ENCODE measurements at places on chromosomes 7 and 10.

DNA sequence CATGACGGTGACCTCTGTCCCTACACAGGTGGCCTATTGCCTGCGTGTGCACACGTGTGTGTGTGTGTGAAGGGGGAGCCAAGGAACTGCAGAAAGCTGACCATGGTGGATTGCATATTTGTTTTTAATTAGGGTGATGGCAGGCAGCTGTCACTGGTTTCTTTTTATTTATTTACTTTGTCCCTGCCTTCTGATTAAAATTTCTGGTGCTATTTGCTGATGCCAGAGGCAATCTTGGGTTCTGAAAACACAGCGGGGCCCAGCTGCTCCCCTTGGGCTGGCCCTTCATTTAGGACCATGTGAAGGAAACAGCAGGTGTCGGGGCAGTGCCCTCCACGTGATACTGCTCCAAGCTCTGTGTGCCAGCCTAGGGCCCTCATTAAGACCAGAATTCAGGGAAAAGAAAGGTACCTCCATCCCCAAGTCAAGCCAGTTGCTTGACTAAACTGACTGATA lies 71.3 kb upstream of the PODXL start:
- DNase-seq = no peak

DNA sequence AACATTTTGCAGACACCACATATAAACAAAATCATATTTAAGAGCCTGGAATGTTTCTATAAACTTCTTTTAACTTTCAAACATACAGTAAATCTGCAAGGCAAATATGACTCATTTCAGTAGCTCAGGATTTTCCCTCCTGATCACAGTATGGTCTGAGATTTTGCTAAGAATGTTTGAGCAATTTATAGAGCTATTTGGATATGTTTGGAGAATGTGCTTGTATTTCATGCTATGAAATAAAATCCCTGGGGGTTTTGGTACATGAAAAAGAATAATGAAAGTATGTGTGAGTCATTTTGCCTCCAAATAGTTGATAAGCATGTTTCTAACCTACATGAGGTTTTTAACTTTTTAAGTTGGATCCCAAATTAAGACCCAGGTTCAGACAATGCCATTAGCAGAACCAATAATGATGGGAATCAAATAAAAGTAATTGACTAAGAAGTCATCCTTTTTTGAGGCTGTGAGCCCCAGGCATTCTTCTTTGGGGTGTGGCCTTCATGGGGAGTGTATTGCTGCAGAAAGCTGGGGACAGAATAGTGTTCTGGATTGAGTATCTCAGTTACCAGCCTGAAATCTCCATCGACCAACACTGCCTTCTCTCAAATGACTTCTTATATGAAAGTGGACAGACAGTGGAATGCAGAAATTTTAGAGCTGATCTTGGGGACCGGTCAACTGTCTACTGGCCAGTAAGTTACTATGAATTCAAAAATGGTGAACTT lies 66.1 kb upstream of the AGBL3 start:
- no peak for DNase-seq

- no peak for DNase-seq
These were observed 523.2 kb upstream of the IGFBP3 start for GRCh38 chr7:46444256-46444655.

DNA sequence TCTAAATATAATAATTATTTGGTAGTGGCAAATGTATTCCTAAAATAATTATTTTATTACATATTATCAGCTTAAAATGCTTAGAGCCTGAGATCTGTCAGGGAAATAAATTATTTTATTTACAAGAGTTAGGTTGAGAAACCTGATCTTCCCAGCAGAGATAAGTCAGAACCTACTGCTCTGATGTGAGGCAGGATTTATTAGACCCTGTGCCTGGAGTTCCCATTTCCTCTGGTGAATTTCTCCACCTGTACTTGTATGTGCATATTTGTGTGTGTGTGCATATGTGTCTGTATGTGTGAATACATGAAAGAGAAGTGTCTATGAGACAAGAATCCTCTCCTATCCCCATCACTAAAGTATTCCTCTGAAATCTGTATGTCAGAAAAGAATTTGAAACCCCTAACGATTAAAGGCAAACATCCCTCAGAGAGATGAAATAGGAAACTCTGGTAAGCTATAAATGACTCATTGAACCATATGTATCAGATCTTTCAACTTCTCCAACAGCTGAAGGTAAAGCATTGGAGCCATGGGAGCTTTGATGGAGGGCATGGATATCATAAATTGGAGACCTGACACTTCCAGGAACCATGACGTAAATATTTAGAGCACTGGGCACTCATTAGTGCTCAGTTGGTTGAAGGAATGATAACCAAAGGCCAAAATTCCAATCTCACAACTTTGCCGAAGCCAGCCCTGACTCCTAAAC lies 190.9 kb downstream of the XPNPEP1 start:
- no peak for DNase-seq

DNA sequence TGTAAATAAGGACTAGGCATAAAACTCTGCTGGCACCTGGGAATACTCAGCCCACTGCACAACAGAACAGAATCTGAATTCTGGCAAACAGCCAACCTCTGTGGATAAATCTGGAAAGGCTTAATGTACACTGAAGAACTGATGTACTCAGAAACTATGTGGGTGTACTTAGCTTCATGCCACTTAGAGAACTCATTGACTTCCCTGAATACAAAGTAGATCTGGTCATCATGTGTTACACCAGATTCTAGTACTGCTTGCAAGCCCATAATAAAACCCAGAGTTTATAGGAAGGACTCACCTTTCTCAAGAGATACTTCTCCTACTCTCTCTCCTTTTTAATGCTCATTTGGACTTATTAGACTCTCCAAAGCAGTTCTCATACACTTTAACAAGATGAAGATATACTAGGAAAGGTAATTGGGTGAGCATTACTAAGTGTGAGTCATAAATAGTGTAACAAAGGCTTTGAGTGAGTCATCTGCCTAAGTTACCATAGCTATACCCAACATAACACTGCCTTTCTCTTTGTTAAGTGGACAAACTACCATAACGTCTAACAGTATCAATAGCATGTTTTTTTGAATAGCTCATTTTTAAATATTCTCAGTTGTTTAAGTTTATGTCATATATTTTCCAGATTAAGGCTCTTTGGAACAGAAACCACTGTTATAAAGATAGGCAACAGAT lies 309.1 kb downstream of the MDFIC start:
- DNase-seq = no peak

DNA sequence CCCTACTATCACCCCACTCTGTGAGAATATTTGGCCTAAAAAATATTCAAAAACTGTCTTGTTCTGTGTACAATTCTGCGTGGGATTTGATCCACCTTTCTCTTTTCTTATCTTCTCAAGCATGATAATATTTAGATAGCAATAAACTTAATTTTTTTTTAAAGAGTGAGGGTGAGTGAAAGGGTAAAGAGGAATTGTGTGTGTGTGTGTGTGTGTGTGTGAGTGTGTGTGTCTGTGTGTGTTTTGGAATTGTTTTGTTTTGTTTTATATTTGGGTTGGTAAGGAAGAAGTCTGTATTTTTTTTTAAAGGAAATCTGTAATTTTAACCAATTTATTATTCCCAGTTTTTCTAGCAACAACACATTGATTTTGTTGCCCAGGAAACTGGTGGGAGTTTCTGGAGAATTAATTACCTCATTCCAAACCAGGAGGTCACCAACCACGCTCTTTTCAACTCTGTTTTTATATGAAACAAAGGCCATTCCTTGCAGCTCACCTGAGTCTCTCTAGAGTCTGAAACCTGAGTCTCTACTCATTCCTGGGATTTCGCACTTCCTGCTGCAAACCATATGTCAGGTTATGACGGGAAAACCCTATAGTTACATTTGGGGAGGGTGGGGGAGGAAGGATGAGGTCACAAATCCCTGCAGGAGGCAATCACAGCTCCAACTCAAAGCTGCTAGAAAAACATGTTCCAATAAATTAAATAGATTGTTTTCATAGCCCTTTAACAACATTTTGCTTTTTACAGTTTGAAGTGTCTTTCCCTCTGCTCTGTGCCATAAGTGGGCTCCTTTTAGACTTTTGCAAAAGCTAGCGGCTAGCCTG lies 38.1 kb upstream of the XPNPEP1 start:
- DNase-seq = no peak

DNA sequence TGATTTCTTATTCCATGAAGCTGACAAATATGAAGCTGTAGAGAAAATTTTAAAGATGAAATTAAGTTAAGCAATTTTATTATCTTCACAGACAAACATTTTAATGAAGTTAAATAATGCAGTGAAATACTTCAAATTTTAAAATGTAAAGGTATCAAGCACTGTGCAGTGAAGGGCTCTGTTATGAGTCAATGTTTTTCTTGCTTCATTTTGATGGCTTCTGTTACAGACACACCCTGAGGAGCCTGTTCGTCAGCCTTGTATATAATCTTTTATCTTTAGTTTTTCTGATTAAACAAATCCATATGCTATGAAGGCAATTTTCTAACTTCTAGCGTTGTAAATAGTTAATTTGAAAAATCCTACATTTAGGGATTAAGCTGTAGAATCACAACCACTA lies 18.5 kb downstream of the VSTM2A start:
- DNase-seq = no peak

DNA sequence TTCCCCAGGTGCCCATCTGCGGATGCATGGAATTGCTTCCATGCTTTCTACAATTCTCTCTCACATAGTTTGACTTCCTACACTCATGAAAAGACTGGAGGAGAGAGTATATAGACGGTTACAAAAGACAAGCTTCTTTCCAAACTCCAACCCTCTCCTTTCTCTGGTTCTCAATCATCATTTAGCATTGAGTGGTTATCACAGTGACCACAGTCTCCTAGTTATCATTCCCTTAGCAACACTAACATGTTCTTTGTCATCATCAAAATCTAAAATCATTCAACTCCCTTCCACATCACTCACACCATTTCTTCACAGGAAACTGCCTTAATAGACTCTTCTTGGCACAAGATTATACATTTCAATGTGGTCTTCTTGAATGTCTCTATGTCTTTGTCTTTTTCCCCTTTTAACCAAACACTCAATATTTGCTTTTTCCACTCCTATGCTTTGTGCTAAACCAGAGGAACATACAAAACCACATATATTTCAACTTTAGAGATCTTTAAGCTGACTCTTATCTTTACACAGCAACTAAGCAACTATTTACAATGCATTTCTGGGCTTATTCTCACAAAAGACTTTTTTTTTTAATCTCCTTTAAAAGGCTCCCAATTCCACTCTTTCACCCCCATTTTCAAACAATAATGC lies 126.3 kb downstream of the CNOT4 start:
- DNase-seq = no peak

DNA sequence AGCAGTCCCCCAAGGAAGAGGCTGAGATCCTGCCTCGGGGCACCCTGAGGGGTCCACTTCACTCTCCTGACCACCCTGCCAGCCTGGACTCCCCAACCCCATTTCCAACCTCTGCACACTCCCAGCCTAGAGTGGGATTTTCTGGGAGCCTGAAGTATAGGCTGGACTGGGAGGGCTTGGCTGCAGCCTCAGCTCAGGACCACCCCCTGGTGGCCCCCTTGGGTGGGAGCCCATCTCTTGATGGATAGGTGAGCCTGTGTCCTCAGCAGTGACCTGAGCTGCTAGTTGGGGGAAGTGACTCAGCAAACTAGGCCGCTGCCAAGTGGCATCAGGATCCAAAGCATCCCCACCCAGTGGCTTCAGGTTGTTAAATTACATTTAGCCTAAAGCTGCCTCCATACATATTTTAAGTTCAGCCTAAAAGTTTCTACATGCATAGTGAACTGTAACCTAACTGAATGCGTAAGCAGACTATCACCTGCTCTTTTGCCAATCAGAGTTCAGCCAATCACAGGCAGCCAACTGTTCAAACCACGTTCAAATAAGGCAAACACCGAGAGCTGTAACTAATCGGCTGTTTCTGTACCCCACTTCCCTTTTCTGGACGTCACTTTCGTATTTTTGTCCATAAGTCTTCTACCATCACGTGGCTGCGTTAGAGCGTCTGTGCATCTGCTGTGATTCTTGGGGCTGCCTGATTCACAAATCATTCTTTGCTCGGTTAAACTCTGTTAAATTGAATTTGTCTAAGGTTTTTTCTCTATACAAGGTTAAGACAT lies 144.0 kb downstream of the PLPP4 start:
- DNase-seq = no peak

DNA sequence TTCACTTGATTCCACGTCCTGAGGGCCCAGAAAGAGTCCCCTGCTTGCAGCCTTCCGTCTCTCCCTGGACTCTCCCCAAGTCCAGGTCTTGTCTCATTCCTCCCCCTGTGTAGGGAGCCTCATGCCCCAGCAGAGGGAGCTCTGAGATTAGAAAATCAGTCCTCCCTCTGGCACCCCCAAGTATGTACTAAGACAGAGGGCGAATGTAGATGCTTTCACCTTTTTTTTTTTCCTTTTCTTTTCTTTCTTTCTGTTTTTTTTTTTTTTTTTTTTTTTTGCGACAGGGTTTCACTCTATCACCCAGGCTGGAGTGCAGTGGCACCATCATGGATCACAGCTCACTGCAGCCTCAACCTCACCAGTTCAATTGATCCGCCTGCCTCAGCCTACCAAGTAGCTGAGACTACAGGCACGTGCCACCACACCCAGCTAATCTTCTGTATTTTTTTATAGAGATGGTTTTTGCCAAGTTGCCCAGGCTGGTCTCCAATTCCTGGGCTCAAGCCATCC lies 10.3 kb downstream of the SFXN3 start:
- DNase-seq = peak; percentile 65

DNA sequence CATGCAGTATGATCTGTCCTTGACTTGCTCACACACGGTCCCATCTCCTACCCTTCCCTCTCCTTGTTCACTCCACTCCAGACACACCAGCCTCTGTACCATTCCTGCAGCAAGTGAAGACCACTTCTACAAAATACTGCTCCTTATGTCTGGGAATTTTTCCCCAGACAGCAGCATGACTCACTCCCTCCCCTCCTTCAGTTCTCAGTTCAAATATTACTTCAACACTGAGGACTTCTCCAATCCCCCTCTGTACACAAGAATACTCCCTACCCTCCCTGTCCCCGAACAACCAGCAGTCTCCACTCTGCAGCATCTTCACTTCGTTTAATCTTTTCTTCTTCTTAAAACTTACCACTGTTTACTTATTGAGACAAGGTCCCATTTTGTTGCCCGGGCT lies 474.0 kb downstream of the GPAM start:
- no peak for DNase-seq

GRCh38 chr7:28349637-28350036 lies 62.7 kb upstream of the CREB5 start:
- DNase-seq = no peak

DNA sequence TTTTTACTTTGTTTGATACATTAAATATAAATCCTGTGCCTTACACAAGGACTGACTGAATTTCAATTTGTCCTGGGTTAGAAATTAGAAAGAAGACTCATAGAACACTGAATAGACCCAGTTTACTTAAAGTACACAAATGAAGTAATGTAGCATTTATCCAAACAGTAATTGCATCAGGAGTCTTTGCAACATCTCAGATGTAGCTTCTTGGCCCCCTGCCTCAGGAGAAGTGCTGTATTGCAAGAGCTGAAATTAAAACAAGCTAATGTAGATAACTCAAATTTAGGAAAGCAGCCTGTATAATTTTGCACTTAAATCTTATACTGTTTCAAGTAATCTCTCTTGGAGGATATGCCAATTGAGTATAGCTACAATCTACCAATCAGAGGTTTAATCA lies 54.3 kb upstream of the KCND2 start:
- DNase-seq = no peak

Data from T follicular helper cell (primary cell).